ENCODE measurements at places on chromosomes 6 and 20.

DNA sequence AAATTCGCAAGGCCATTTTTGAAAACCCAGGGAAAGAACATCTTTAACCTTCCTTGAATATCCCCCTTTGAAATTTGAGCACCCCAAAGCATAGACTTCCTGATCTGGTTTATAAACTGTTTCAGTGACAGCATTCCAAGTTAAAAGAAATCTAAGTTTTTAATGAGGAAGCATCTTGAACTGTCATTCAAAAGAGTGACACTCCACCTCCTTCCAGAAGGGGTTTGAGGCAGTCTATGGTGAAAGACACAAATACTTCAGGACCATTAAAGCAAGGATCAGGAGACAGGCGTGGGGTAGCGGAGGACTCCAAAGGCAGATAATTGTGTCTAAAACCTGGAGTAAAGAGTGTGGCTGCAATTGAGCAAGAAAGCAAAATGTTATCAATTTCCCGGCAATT, 691 bp downstream of the GHRH start:
- DNase-seq = no peak

DNA sequence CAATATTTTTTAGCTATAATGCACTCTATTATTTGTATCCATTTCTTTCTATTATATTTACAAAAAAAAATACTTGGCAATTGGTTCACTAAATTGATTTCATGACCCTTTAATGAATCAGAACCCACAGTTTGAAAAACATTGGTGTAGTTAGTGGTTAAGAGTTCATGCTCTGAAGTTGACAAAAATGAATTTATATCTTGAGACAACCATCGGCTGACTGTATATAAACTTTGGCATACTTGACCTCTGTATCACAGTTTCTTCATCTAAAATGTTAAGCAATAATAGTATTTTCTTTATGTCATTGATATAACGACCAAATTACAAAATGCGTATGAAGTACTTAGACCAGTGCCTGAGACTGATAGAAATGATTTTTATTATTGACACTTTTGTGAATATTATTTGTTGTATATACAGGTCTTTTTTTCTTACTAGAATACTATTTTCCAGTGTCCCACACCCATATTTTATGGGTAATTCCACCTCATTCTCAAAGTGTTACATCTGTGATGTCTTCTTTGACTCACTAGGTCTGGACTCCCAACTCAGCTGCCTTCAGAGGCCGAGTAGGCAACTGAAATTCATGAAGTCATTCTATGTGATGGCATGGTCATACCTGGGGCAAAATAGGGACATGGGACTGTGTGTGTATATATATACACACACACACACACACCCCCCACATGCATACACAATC, 459.2 kb downstream of the RFPL4B start:
- DNase-seq = no peak

DNA sequence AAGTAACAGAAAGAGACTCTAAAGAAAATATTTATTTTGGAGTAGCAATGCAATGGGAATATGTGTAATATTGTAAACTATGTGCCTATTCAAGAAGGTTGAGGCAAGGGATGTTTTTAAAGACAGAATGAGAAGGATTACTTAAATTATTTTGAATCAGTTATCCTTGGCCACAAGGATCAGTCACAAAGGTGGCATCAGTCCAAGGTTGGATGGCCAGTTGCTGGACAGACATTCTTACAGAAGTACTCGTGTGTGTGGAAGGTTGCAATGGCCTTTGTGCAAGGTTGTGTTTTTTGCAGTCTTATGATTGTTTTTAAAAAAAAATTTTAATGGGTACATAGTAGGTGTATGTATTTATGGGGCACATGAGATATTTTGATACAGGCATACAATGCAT, 2.0 kb downstream of the QRSL1 start:
- DNase-seq = no peak

GRCh38 chr6:143745166-143746133, 67.7 kb downstream of the PHACTR2 start:
- no peak for DNase-seq

- no peak for DNase-seq
Measured at GRCh38 chr6:141491684-141492083, 641.0 kb upstream of the GJE1 start.

- no peak for DNase-seq
Measured at GRCh38 chr6:14068133-14068532, 49.4 kb upstream of the CD83 start.

- DNase-seq = no peak
Measured at GRCh38 chr6:10587656-10588406, 66.7 kb downstream of the GCNT2 start.

DNA sequence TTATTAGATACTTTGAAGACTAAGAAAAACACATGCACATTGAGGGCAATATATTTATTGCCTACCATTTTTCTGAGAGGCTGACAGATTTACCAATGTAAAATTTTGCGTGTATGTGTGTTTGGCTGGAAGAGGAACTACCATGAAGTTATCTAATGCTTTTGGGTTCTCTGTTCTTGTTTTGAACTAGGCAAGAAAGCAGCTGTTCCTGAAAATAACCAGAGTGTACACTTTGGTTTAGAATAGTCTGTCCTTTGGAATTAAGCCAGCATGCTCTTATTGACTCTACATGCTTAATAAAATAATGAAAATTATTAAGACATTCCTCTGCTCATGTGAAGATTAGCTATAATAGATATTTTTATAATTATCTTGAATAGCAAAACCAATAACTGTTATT, 129.2 kb downstream of the MYB start:
- DNase-seq = no peak

GRCh38 chr6:124991764-124992295, 29.6 kb downstream of the RNF217 start:
- no peak for DNase-seq

DNA sequence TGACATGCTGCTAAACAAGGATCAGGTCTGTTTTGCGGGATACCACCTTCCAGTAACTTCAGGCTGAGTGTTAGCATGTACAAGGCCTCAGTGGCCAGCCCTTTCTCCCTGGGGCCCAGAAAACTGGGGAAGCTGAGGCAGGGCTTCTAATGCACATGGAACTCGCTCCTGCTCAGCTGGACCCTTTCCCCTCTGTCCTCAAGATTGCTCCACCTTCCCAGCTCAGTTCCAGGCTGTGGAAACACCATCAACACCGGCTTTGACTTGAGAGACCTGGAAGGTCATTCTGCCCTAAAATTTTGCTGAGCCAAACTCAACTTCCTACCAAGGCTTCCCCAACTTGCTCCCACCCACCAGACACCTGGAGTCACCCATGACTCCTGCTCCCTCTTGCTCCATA, 4.2 kb upstream of the BLCAP start:
- no peak for DNase-seq

- DNase-seq = no peak
Measured at GRCh38 chr20:3741836-3742458, 9.5 kb downstream of the HSPA12B start.

DNA sequence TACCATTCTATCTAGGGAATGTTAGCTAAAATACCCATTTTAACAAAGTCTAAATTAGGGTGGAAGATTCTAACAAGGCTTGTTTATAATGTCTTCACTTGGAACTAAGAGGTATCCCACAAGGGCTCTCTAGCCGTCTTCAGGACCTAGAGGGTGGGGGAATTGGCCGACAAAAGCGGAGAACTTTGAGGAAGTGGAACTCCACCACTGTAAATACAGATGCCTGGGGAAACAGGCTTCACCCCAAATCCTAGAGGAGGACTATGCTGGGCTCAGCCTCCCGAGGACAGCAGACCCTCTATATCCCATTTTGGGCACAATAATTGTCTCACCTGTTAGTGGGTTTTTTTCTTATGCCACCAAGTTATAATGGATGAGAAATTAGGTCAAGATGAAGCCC, 58.0 kb upstream of the TFB1M start:
- no peak for DNase-seq

- no peak for DNase-seq
Measured at GRCh38 chr6:115191989-115192388, 849.2 kb upstream of the HS3ST5 start.

- DNase-seq = no peak
Measured at GRCh38 chr6:62392291-62392690, 106.3 kb upstream of the KHDRBS2 start.

GRCh38 chr6:107822176-107823046, 1.7 kb downstream of the SCML4 start:
- DNase-seq = peak; percentile 45

- DNase-seq = no peak
Measured at GRCh38 chr6:41748542-41748941, 1.3 kb upstream of the PGC start.

DNA sequence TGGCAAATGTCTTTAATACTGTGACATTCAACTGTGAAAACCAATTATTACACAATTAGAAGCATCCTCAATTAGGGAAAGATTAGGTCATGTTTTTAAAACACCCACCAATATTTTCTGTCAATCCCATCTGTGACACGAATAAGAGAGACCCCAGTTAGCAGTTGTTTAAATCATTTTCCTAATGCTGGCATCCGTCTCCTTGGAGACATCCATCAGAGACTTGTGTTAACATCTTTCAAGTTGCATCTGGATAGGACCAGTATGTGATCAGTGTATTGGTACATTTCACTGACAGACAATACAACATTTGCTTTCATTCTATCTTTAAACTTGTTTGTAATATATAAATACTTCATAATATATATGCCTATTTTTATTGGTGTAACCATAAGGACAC, 420.7 kb upstream of the RNF217 start:
- DNase-seq = no peak

DNA sequence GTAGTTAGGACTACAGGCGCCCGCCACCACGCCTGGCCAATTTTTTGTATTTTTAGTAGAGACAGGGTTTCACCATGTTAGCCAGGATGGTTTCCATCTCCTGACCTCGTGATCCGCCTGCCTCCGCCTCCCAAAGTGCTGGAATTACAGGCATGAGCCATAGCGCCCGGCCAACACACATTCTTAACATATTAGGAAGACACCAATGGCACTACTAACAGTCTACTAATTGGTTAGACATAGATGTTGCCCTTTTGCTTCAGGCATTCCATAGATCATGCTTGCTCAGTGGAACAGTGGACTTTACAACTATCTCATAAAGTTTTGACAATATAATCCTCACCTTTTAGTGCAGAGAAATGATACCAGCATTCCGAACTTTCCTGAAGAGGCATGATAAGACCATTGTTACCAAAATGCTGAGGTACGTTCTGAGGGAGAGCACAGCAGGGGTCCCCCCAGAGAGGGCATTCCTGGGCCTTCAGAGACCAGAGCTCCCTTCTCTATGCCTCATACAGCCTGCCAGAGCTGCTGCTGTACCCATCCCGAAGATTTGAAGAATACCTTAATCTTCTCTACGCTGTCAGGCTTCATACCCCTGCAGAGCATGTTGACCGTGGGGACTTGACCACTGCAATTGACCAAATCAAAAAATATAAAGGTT, 89.4 kb downstream of the ECT2L start:
- DNase-seq = no peak

GRCh38 chr6:15322184-15322583, 76.3 kb downstream of the JARID2 start:
- no peak for DNase-seq

- DNase-seq = no peak
Measured at GRCh38 chr6:34384321-34385153, 7.9 kb downstream of the NUDT3 start.

DNA sequence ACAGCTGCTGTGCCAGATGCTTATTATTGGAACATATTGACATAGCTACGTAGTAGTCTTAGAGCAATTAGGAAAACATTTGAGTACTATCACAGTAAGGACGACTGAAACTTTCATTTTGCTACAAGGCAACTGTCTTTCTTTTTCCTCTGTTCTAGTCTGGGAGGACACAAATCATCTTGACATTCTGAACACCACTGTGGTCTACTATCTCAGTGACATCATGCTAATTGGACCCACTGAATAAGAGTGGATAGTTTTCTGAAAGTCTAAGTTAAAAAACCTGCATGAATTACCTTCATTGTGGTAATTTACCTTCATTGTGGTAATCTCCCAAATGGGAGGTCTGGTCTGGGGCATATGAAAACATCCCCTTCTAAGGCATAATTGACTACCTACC, 163.3 kb upstream of the MOCS1 start:
- DNase-seq = no peak

DNA sequence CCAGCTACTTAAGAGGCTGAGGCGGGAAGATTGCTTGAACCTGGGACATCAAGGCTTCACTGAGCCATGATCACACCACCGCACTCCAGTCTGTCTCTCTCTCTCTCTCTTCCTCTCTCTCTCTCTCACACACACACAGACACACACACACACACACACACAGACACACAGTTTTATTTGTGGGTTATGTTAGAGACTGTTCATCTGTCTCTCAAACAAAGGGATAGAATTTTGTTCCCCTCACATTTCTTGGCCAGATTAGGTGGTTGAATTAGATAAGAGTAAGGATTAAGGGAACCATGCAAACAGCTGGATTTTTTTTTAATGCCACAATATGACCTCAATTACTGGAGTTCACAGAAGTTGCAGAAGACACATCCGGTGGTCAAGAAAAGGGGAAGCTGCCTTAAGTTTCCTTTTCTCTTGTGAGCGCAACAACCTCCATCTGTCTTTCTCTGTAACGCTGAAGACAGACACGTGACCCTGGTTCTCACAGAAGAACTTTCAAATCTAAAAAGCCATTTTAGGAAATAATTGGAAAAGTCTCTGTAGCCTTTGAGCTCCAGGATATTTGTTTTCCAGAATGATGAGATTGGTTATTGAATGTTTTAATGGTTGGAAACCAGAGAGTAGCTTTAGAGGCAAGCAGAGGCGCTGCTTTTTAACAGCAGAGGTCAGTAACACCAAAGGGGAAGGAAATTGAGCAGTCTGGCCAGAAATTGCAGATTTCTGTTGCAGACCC, 32.9 kb upstream of the LGSN start:
- DNase-seq = no peak

GRCh38 chr20:21053002-21053762, 53.0 kb downstream of the LINC00237 start:
- no peak for DNase-seq

Data from activated gamma-delta T cell treated with anti-CD3 and anti-CD28 coated beads, Interleukin-2, amount 50 U/mL, for 16 hours (primary cell).